ENCODE measurements at places on chromosomes 2 and 18.
A peak's percentile ranks its signal among the peaks of the same experiment; 100 is the strongest.

- DNase-seq = no peak
Observed at GRCh38 chr18:27411911-27412310, 226.8 kb upstream of the CHST9 start.

GRCh38 chr2:239378918-239379640, 21.7 kb downstream of the HDAC4 start:
- no peak for DNase-seq

DNA sequence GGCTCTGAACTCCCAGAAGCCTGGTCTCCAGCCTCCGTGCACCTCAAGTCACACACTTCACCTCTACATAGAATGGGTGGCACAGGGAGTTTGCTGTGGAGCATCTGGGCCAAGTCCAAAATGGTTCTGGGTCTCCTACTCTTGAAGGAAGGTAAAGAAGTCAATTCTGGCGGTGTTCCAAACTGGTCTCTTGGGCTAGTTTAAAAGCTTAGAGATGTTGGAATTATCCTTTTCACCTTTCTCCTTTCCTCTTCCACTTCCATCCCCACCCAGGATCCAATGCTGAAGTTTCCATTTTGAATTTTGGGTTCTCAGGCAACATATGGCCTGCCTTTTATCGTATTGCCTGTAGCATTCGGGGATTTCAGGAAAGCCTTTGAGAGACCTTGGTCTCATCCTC, 325.2 kb downstream of the PDE11A start:
- DNase-seq = no peak

GRCh38 chr2:32711219-32711618, 83.4 kb downstream of the TTC27 start:
- DNase-seq = peak; percentile 52

DNA sequence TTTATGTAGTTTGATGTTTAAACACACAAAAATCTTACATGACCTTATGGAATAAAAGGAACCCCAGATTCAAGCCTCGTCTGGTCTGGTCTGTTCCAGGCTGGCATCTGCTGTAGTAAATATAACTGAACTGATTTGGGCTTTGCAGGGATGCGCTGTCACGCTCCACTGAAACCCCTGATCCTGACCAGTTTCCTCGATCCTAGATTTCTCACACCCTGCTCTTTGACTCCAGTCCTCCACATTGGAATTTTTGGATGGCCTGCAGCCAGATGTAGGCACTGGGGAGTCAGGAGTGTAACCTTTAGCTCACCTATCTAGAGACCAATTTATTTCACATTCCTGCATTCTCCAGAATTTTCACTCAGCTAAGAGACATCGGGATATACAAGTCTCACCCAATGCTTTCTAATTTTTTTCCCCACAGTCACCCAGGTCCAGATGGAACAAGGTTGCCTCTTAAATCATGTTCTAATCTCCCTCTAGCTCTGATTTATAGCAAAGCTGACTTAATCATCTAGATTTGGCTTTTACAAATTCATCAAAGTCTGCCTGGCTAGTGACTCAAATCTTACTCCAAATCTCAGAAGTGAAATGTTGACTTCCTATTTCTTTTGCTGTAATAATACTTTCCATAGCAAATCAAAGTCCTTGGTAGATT, 219.6 kb downstream of the CD226 start:
- DNase-seq = no peak

- DNase-seq = no peak
Observed at GRCh38 chr2:48129293-48129950, 223.1 kb upstream of the FBXO11 start.

Data from right lung (tissue), 10 donors.